ENCODE measurements at places on chromosomes 2 and 18.

GRCh38 chr2:214341646-214342045 lies 69.2 kb upstream of the VWC2L start:
- no peak for DNase-seq

DNA sequence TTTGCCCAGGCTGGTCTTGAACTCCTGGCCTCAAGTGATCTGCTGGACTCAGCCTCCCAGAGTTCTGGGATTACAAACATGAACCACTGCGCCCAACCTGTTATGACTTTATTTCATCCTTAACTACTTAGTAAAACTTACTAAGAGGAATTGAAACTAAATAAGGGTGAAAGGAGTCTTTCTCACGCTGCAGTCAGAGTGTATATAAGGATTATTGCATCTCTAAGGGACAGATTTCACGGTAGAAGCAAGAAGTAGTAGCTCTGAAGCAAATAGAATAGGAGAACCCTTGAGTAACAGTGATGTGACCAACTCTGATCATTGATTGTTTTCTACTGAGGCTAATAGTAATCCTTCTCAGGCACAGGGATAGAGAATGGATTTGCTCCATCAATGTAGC lies 960.1 kb downstream of the CPS1 start:
- DNase-seq: no peak

DNA sequence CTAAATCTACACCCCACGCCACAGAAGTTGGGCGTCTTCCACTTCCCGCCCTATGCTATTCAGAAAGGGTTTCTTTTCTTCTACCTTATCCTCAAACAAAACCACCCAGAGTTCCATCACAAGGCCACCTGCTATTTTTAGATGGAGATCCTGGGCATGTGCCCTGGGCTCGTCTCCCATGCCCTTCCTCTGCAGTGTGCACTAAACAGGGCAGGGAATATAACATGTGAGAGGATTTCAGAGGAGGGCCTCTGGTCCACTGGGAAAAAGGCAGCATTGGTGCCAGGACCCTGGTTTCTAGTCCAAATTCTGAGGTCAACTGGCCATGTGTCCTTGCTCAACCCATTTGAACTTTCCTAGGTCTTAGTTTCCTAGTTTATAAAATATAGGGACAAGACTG lies 320.0 kb downstream of the NCKAP5 start:
- no peak for DNase-seq

GRCh38 chr2:24917086-24917485 lies 3.0 kb downstream of the ADCY3 start:
- no peak for DNase-seq

DNA sequence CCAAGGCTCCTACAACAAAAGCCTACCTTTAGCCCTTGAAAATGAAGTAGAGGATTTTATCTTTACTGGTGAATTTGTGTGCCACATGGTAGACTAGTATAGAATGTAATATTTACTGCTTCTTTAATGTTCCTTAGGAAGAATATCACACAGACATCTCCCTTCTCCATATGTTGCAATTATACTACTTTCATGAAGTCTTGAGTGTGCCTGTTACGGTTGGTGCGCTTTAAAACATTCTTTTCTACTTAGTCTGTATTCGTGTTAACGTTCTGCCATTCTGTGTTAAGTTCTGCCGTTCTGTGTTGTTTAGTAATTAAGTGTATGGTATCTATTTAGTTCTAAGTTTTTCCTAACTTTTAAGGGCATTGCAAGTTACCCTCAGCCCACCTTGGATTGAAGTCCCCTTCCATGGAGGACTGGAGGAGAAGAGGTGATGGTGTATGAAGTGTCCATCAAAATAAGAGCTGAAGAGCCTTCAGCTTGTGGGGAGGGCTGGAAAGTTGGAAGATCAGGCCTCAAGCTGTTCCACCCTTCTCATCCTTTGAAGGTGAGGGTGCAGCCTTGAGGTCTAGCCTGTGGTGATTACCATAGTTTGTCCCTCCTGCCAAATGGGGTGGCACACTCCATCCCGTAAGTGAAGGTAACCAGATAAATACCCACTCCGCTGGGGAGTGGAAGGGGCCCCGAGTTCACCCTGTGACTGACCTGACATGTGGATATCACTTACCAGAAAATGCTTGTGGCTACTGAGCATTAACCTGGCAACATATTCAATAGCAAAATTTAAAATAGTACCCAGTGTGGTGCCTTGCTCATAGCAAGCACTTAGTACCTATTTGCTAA lies 131.3 kb downstream of the SPTBN1 start:
- no peak for DNase-seq

GRCh38 chr2:226483745-226484619 lies 315.6 kb downstream of the IRS1 start:
- no peak for DNase-seq

DNA sequence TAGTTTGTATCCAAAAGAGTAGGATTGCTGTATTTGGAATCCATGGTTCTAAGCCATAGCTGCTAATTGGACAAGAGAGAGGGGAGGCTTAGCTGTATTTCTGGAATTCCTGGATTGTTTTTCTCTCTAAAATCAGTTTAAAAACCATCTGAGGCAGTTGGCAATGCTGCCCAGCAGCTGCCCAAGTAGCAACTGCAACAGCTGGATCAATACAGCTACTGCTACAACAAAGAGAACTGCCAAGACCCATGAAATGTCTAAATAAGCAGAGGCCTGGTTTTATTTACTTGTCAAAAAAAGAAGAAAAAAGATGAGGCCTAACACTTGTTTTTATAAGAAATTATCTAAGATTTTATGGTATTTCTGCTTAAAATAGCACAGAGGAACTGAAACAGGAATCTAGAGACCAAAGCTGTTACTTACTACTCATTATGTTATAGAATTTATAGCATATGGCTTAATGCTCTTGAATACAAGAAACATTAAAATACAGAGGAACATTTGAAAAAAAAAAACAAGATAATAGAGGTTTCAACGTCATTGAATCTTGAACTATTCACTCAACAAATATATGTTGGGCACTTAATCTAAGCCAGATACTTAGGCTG lies 39.1 kb downstream of the TMEFF2 start:
- no peak for DNase-seq

DNA sequence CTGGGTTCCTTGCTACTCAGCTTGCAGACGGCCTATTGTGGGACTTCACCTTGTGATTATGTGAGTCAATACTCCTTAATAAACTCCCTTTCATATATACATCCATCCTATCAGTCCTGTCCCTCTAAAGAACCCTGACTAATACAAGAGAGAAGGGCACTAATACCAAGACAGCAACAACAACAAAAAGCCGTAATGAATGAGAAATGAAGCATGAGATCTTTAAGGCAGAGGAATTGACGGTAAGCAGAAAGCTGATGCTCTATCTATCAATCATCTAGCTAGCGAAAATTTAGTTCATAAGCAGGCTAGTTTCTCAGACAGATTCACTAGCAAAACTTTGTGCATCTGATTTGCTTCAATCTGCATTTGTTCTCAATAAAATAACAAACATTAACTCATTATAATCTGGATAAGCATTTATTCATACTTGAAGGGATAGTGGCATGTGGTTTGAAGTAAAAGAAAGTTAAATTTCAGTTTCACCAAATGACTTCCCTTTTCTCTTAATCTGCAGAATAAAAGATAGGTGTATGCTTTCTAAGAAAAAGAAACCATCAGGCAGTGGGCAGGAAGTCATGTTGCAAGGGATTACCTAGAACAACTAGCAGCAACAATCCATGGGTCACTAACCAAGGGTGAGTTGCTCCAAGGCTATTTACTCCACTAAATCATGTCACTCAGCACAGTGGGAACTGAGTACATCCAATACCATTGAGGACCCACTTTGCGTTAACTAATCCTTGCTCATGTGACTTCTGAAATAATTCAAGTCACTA lies 376.5 kb downstream of the TMEM182 start:
- no peak for DNase-seq

Data from stimulated activated CD8-positive, alpha-beta memory T cell treated with anti-CD3 and anti-CD28 coated beads, Interleukin-12 subunit alpha, Interleukin-12 subunit beta, amount 100 ng/mL, for 1 hour (primary cell).